ENCODE measurements at places on chromosomes 7 and 10.
A peak's percentile ranks its signal among the peaks of the same experiment; 100 is the strongest.

GRCh38 chr10:113493195-113493594 is 59.7 kb upstream of the HABP2 start:
- peak; percentile 92 for DNase-seq
- no peaks in the 10 kb centered on the region for H3K36me3 ChIP-seq
- H3K4me3 ChIP-seq, result peak overlapping the region; percentile 10
- H3K27me3 ChIP-seq, result no peaks in the 10 kb centered on the region

GRCh38 chr7:120273476-120273975 is 551 bp downstream of the KCND2 start:
- peak overlapping the region; percentile 90 for H3K4me3 ChIP-seq
- no peak overlapping the region for H3K27ac ChIP-seq
- no peaks in the 10 kb centered on the region for H3K27me3 ChIP-seq
- H3K4me1 ChIP-seq, result no peaks in the 10 kb centered on the region
- peak; percentile 45 for DNase-seq

GRCh38 chr7:50226145-50226544 is 78.4 kb upstream of the IKZF1 start:
- H3K27me3 ChIP-seq, result no peaks in the 10 kb centered on the region
- no peaks in the 10 kb centered on the region for H3K4me1 ChIP-seq
- DNase-seq, result no peak
- no peaks in the 10 kb centered on the region for H3K36me3 ChIP-seq

DNA sequence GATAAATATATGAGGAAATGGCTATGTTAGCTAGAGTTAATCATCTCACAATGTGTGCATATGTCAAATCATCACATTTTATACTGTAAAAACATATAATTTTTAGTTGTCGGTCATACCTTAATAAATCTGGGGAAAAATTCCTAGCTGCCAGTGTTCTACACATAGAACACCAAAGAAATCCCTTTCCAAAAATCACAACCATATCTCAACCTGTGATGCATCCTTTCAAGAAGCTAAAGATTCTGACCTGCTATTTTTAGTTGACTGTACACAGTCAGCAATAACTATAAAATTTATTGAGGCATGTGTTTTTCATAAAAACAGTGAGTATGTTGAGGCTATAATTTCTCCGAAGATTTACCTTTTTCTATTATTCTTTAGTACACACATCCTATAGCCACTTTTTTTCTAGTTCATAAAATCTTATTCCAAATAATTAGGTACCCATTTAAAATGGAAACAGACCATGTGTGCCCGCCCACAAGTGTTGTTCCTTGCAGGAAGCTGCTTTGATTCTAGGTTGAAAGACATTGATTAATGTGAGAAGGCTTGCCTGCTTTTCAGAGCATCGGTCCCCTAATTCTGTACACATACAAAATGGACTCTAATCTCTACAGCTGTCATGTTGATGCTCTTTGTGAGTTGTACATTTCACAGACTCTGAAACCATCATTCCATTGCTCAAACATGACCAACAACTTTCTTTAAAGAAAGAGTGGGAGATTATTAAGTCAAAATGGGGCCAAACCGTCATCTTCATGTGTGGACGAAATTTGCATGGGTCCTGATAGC is 117.5 kb upstream of the LRRN3 start:
- H3K4me3 ChIP-seq, result no peak overlapping the region
- H3K27me3 ChIP-seq, result no peaks in the 10 kb centered on the region
- no peaks in the 10 kb centered on the region for H3K4me1 ChIP-seq
- H3K36me3 ChIP-seq, result no peaks in the 10 kb centered on the region
- no peak for DNase-seq

DNA sequence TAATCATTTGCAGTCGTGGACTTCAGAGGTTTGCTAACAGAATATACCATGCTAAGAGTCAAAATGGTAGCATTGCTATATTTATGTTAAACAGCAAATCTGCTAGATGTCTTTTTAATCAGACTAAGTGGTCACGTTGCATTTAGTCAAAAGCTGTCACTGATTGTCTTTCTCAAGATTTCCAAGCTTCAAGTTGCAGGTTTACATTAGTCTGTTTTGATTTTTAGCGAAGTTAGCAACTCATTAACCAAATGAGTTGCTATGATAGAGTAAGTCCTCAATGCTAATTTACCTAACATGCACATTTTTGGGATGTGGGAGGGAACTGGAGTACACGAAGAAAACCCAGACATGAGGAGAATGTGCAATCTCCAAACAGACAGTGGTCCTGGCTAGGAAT is 653.2 kb downstream of the TNS3 start:
- no peaks in the 10 kb centered on the region for H3K36me3 ChIP-seq
- H3K4me1 ChIP-seq, result peaks cover 43% of the 10 kb centered on the region
- no peaks in the 10 kb centered on the region for H3K27me3 ChIP-seq
- DNase-seq, result no peak
- H3K4me3 ChIP-seq, result no peak overlapping the region
- H3K27ac ChIP-seq, result no peak overlapping the region

DNA sequence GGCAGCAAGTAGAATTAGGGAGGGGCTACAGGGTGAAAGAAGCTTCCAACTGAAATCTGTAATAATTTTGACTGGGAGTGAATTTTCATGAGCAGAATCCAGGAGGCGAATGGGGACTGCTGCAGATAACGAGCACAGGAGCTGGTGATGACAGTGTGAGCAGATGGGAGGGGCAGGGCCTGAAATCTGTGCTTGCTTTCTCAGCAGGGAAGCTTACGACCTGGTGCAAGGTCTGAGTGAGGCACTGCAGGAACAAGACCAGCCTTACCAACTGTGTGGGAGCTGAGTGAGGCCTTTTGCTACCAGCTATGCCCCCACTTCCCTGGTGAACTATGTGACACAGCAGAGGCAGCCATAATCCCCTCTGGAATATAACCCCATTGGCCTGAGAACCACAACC is 109.8 kb downstream of the HPSE2 start:
- no peaks in the 10 kb centered on the region for H3K4me1 ChIP-seq
- no peak for DNase-seq
- no peaks in the 10 kb centered on the region for H3K27me3 ChIP-seq
- no peaks in the 10 kb centered on the region for H3K36me3 ChIP-seq
- no peak overlapping the region for H3K4me3 ChIP-seq
- no peak overlapping the region for H3K27ac ChIP-seq

GRCh38 chr10:97687785-97688781 is 1.0 kb upstream of the AVPI1 start:
- H3K36me3 ChIP-seq, result no peaks in the 10 kb centered on the region
- peaks cover 50% of the 10 kb centered on the region for H3K4me1 ChIP-seq
- peak; percentile 87 for DNase-seq
- H3K4me3 ChIP-seq, result peak overlapping the region; percentile 31
- no peaks in the 10 kb centered on the region for H3K27me3 ChIP-seq

Measured in GM23248 (cell line).